DMS79 treated with DMSO at 0.1 percent for 48 hours (cell line): ENCODE measurements at places on chromosomes 5 and 9.
A peak's percentile ranks its signal among the peaks of the same experiment; 100 is the strongest.

DNA sequence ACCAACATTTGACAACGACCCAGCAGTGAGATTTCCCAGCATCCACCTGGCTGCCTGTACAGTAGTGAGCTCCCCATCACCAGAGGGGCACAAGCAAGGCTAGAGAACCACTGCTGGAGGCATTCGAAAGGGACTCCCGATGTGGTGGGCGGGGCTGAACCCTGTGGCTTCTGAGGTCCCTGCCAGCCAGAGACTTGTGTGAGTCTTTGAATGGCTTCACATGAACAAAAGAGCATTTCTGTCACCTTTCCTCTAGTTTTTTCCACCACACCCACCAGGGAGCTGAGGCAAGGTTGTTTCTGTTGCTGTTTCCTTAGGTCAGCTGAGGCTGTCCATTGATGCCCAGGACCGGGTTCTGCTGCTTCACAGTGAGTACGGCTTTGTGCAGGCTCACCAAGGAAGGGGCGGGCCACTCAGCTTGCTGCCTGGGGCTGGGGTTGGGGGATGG lies 15.7 kb downstream of the RGS3 start:
- no peak for DNase-seq

DNA sequence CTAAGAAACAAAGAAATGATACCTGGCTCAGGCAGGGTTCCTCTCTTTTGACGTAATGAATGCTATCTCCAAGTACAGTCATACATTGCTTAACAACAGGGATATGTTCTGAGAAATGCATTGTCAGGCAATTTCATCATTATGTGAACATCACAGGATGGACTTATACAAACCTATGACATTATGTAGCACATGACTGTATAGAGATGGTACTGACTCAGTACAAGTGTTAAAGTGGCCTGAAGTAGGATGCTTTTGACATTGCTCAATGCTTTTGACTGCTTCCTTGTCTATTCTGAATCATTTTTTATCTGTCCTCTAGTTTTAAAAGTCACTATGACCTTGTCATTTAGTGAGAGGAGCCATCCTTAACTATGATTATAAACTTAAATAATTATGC lies 147.6 kb downstream of the NR2F1-AS1 start:
- DNase-seq = no peak

GRCh38 chr5:145110834-145111233 lies 724.3 kb downstream of the PRELID2 start:
- no peak for DNase-seq

DNA sequence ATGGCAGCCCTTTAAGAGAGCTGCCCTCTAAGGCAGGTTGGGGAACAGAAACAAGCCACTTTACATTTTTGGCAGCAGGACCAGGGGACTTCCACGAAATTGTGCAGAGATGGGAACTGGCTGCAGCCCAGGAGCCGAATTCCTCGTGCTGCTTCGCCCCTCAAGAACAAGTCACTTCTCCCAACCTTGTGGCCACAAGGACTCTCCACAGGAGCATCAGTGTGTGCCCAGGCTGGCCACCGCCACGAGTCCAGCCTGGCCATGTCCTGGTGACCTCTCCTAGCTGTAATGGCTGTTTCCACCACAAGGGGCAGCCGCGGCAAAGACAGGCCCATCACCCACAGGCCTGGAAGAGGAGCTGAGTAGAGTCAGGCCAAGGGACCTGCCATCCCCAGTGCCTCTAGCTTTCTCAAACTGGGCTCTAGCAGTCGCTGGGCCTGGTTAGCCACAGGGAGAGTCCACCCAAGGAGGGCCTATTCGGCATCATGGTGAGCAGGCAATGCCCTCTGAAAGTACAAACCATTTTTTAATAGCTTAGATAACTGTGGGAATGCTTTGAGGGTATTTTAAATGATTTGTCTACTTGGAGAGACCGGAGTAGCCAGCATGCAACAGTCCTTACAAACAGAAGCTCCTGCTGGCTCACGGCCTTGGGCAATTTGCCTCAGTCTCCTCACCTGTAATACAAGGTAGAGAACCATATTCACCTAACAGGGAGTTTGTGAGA lies 129.0 kb downstream of the COL23A1 start:
- no peak for DNase-seq

DNA sequence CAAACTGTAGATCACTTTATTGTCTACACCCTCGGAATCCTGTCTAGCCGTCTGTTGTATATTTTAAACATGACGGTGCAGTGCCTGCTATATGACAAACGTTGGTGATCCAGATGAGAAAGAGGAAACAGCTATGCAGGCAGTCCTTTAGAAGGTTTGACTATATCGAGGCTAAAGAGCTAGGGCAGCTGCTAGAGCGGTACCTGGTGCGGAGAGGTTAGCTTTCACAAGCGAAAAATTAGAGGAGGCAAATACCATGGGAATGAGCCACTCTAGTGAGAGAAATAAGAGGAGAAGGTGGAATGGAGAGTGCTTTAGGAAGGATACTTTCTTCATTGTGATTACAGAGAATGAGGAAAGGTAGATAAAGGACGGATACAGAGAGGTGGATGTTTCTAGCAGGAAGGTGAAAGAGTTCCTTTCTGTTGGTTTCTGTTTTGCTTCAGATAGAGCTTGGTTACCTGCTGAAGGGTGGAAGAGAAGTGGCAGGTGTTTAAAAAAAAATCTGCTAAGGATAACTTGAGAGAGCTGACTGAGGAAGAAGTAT lies 959 bp upstream of the FBXL17 start:
- DNase-seq = peak; percentile 40

DNA sequence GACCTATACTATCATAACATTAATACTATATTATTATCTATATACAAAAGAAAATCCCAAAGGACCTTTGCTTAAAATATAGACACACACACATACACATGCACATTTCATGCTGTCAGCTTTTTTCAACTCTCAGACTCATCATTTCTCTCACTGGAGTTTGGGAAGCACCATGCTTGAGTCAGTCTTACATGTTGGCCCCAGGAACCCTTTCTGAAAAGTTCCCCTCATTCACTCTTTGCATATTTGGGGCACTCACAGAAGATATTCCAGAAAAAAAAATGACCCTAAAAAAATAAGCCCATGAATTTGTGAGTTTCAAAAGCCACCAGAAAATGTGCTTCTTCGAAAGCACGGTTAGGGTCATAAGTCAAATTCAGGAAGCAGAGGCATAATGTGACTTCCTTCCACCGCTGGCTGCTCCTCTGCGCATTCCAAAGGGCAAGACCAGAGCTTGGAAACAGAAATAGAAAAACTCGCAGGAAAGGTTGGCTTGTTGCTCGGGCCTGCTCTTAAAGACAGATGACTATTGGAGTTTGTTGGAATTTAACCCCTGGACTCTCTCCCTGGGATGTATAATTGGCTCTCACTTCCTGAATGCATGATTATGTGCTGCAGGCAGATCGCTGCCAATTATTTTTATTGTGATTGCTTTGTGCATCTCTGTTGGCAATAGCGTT lies 129.7 kb upstream of the IQGAP2 start:
- no peak for DNase-seq
